Hematopoietic multipotent progenitor cell treated with erythropoietin and hydrocortisone succinate and interleukin-3 and kit ligand, for 4 days (in vitro differentiated cells): ENCODE measurements at places on chromosomes 16 and 17.

DNA sequence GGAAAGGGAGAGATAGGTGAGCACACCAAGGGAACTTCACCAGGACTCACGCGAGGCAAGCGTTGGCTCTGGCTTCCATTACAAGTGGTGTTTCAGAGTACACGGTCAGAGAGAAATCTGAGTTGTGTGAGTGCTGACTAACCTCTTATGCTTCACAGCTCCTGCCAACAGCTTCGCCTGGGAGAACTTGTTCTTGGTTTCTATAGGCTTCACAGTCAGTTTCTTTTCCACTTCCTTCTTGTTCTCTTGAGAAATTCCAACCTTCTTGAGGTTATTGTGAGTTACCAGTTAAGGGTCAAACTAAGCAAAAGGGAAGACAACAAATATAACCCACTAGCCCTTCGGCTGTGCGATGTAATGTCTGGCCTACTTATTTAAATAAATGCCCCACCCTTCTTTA lies 18.9 kb downstream of the PSME3IP1 start:
- no peak for DNase-seq

GRCh38 chr17:16282522-16282921 lies 65.5 kb downstream of the PIGL start:
- DNase-seq, result no peak

DNA sequence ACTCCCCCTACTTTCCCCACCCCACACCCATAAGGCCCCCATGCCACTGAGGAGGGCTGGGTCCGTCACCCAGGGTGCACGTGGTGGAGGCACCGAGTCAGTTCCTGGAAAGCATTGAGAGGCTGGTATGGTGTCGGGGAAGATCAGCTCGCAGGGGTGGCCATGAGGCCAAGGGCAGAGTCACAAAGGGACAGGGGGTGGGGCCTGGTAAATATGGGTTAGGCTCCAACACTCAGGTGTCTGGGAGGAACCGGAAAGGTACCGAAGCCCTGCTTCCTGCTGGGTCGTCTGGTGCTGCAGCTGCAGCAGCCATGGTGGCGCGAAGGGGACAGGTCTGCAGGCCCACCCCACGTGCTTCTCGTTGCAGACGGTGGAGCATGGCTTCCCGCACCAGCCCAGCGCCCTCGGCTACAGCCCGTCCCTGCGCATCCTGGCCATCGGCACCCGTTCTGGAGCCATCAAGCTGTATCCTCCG lies 30.2 kb downstream of the LLGL2 start:
- no peak for DNase-seq

DNA sequence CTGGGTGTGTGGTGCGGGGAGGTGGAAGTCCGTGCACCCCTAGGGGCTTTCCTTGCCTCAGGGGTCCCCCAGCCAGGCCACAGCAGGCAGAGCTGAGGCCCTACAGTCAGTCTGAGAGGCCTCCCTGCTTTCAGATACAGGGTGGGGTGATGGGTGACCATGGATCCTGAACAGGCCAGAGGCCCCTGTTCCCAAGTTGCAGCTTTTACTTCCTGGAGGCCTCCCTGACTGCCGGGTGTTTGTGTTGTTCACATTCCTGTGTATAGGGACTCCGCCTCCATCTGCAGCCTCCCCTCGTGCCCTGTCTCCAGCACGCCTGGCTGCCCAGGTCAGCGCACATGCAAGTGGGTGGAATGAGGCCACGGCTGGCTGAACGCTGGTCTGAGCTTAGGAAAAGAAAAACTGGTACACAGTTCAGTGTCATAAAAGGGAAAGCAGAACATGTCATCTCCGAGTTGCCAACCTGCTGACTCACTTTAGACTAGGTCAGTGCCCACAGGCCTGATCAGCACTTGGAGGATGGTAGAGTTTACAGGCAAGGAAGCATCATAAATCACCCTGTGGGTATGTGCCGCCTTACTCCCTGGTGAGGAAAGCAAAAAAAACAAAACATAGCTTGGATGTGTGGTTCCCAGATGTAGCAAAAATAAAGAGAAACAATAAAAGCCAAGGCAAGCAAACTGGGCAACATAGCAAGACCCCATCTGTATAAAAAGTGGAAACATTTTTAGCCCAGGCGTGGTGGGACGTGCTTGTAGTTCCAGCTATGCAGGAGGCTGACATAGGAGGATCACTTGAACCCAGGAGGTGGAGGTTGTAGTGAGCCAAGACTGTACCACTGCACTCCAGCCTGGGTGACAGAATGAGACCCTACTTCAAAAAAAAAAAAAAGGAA lies 6.2 kb upstream of the SLC7A6 start:
- peak; percentile 77 for DNase-seq

- DNase-seq, result no peak
Observed at GRCh38 chr17:2150806-2151205, 95.9 kb downstream of the HIC1 start.

DNA sequence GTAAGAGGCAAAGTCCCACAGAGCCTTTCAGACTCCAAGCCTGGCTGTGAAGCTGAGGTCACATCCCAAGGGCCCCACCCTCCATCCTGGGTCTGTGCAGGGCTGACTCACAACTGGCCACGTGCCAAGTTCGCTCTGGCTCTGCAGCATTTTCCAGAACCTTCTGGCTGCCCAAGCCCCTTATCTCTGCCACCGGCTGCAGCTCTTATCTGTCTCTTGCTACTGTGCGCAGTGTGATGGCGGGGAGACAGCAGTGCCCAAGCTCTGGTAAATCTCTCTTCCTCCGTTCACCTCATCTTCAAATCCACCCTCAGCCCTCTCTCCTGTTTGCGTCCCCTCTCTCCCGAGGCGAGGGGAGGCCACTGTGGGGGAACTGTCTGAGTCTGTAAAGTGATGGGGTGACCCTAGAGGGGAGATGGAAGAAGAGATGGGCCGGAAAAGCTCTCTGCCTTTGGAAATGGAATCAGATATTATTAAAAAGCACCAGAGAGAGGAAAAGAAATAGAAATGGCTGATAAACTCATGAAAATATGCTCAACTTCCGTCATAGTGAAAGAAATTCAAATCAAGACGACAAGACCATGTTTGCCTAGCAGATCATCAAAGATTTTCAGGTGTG lies 162.7 kb upstream of the CDC42EP4 start:
- DNase-seq, result peak; percentile 98

- DNase-seq, result no peak
Observed at GRCh38 chr17:76810956-76811355, 57.2 kb upstream of the MGAT5B start.

DNA sequence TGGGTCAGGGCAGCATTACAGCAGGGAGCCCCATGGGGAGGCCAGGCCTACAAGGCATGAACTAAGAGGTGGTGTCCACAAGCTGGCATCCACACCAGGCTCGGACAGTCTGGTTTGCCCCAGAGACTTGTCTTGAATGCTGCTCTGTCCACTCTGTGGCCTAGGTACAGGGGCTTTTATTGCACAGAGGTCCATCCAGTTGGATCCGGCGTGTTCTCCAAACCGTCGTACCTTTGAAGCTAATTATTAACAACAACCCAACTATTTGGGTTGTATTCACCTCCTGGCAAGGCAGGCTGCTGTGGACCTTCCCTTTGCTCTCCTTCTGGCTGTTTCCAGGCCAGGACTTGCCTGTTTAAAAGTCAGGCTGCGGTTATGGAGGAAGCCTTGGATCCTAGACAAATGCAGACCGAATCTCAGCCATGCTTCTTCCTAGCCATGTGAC lies 123.4 kb downstream of the CLEC16A start:
- DNase-seq, result no peak

DNA sequence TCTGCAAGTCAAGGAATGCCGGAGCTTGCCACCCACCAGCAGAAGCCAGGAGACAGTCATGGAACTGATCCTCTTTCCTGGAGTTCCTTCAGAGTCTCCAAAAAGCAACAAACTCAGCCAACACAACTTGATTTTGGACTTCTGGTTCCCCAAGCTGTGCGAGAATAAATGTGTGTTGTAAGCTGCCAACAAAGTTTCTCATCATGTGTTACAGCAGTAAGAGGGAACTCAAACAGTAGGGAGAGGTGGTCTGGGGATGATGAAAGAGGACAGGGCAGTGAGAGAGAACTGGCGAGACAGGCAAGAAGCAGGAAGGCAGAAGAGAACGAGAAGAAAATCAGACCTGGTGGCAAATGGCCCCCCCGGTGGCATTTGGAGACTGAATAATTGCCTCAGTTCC lies 204.9 kb downstream of the MAF start:
- no peak for DNase-seq

- peak; percentile 19 for DNase-seq
Observed at GRCh38 chr17:33292981-33293867, at the start of gene ASIC2. Gene ASIC2 (minus strand): TSS chr17:33293295.

GRCh38 chr16:58492735-58493134 lies 7.2 kb upstream of the NDRG4 start:
- no peak for DNase-seq

DNA sequence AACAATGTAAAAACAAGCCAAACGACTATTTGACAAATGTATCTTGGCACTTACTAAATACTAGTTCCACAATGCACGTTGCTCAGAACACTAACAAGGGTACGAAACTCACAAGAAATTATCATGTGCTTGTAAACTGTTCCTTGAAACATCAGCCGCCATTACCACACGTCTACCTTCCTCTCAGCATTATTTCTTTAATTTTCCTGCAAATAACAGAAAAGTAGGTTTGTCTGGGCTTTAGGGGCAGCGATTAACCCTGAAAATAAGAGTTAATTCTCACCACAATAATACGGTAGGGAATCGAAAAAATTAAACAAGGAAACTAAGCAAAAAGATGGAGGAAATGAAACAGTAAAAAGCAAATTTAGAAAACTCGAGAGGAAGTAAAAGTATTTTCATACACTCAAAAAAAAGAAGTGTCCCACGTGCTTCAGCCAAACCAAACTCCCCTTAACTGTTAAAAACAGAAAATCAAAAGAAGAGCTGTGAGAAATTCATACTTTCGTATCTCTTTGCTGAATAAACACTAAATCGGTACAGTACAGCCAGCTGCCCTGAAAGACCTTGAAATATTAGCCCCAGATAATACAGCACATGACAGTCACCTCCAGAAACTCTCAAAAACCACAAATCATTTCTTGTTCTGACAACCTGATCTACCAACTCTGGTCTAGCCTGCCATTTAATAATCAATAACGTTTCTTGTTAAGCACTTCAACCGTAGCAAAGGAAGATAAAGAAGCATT lies 1.2 kb downstream of the ARHGAP17 start:
- peak; percentile 36 for DNase-seq

DNA sequence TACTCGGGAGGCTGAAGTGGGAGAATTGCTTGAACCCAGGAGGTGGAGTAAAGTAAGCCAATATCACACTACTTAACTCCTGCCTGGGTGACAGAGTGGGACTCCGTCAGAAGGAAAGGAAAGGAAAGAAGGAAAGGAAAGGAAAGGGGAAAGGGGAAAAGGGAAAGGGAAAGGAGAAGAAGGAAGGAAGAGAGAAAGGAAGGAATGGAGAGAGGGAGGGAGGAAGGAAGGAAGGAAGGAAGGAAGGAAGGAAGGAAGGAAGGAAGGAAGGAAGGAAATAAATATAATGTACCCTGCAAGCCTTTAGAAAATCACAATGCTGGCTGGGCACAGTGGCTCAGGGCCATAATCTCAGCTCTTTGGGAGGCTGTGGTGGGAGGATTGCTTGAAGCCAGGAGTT lies 27.3 kb downstream of the SLC5A11 start:
- DNase-seq, result no peak

DNA sequence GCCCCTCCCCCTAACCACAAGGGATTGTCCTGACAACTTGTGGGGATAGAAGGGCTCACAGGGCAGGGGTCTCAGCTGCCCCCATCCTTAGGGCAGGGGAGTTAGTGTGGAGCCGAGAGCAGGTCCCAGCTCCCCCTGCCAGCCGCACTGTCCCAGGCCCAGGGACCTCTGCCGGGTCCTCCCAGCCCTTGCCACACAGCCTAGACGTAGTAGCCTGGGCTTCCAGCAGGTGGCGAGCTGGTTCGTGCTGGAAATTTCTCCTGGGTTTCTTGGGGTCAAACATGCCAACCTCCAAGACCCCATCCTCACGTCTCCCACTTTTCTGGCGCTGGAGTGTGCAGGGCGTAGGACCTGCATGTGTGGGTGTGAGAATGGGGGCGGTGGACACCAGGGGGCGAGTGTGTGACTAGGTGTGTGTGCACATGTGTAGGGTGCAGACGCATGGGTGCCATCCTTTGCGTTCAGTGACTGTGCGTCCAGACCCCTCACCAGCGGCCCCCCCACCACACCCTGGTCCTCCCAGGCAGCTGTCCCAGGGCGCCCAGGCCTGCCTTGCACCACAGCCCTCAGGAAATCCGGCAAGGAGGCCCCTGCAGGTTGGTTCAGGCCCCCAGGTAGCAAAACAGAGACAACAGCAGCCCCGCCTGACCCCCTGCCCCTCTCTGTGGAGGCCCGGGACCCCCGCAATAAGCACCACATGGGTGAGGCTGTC lies 29.5 kb downstream of the SBK1 start:
- DNase-seq, result peak; percentile 65

GRCh38 chr16:58264007-58264406 lies 30.8 kb downstream of the PRSS54 start:
- peak; percentile 36 for DNase-seq

GRCh38 chr16:28475221-28475620 lies 3.1 kb upstream of the NPIPB7 start:
- DNase-seq, result no peak

- DNase-seq, result no peak
Observed at GRCh38 chr17:14616528-14616927, 315.6 kb downstream of the HS3ST3B1 start.

DNA sequence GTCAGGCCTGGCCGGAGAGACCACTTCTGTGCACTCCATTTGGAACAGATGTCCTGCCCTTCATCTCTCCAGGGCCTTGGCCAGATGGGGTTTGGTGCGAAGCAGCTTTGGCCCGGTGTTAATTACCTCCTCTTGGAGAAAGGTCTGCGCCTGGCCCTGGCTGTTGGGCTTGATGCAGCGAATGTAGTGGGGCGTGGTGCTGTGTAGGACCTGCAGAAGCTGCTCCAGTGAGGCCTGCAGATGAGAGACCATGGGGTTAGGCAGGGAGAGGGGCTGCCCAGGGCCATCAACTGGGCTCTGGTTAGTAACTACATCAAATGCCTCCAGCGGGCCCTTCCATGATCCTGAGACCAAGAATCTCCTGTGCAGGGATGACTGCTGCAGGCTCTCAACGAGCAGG lies 18.7 kb downstream of the ZNHIT3 start:
- DNase-seq, result no peak

- no peak for DNase-seq
Observed at GRCh38 chr16:49811644-49812334, 44.1 kb downstream of the ZNF423 start.
